Cortex of kidney (tissue), 1 donor: ENCODE measurements at places on chromosomes 5 and 9.

DNA sequence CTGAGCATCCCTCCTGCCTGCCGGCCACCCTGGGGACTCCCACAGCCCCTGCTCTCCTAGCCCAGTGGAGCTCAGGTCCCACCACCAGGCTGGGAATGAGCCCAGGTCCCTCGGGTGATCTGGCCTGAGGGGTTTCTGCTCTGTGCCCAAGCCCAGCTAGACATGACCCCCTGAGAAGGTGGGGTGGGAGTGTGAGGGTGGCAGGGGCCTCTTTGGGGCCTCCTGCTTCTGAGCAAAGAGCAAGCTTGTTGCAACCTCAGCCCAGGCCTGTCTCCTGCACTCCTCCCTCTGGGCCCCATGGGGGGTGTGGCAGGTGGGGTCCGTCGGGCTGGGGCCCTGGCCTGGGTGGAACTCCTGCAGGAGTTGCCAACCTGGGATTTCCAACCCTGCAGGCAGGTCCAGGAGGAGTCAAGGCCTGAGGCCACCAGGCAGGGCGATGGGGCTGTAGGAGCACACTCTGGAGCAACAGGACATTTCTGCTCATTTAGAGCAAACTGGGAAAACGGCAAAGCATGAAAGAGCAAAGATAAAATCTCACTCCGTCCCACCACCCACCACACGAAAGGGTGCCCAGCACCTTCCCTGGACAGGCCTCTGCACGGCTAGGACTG lies 11.4 kb upstream of the NRARP start:
- DNase-seq = no peak

DNA sequence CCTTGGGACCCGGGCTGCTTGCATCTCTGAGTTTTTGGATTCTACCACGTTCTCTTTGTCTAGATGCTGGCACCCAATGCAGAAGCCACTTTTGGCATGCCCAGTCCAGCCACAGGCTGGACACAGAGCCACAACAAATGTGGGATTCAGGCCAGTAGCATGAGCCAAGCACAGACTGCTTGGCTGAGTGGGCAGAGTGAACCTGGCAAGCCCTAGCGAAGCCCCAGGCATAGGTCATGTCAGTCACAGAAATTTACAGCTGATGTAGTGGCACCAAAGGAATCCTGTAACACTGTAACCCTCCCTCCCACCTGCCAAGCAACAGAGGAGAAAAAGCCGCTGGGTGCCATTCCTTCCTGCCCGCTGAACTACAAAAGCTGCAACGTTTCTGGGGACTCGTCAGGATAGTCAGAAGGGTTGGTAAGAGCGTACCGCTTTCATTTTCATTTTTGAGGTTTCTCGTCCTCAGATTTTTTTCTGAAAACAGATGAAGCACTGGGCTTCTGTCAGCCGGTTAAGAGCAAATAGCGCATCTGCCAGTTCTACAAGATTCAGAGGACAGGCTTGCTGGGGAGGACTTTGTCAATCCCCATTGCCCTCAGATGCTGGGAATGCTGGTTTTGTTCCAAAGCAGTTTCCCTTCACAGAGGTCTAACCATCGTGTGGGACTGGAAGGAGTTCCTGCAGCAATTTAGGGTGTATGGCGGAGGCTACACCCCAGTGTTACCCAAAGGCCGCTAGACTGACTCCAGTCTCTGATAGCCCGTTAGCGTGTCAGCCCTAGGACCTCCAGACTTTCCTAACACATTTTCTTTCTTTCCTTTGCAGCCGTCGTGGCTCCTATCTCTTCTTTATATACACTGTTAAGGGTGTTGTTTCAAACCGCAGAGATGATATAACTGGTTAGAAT lies 399.0 kb downstream of the HTR1A start:
- DNase-seq = no peak

GRCh38 chr5:45037927-45038326 lies 229.2 kb downstream of the MRPS30 start:
- no peak for DNase-seq

DNA sequence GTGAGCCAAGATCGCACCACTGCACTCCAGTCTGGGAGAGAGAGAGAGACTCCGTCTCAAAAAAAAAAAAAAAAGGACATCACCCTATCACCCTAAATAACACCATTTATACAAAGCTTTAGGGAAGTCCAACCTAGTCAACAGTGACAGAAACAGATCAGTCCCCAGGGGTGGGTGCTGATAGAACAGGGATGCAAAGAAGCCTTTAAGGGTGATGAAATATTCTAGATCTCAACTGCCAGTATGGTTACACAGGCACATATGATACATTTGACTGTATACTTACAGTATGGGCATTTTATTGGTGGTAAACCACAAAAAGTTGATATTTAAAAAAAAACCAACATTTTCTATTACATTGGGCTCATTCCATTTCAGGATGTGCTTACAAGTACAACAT lies 4.8 kb downstream of the RETREG1 start:
- DNase-seq = no peak

DNA sequence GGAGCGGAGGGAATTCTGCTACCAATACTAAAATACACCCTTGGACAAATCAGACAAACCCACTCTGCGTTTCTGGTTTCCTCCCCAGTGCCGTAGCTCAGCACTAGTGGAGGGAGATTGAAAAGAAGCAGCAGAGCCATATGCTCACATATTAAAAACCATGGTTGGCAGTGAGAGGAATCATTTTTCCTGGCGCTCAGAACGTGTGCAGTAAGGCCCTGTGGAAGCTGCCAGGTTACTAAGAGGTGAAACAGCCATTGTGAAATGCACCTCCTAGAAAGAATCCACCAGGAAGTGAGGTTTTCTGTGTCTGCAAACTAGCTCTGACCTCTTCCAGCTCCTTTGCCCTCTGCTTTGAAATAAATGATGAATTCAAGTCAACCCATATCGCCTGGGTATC lies 177.2 kb downstream of the ERCC6L2 start:
- DNase-seq = no peak

DNA sequence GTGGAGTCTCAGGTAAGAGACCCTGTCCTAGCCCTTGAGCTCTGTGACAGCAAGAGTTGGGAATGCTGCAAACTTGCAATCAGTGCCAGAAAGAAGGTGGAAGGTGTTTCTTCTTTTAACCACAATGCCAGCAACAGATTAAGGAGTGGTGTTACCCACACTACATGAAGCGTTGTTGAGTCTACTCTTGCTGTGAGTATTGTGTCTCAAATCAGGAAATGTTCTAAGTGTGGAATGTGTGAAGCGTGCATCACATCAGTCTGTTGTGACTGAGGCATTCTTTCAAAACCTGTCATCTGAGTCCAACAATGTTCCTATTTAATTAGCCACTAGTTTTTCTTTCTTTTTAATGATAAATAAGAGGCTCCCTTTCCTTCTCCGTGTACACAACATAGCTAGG lies 2.9 kb upstream of the LURAP1L start:
- DNase-seq = no peak

DNA sequence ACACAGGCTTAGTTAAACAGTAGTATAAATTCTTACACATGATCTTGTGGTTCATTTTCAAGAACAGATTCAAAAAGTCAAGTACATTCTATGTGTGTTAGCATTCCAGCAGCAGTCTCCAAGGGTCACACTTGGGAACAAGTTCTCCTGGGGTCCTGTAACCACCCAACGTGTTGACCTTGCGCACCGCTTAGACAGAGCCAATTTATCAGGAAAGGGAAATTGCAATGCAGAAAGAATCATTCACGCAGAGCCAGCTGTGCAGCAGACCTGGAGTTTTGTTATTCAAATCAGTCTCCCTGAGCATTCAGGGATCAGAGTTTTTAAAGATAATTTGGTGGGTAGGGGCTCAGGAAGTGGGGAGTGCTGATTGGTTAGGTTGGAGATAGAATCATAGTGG lies 8.5 kb upstream of the RXFP3 start:
- no peak for DNase-seq

DNA sequence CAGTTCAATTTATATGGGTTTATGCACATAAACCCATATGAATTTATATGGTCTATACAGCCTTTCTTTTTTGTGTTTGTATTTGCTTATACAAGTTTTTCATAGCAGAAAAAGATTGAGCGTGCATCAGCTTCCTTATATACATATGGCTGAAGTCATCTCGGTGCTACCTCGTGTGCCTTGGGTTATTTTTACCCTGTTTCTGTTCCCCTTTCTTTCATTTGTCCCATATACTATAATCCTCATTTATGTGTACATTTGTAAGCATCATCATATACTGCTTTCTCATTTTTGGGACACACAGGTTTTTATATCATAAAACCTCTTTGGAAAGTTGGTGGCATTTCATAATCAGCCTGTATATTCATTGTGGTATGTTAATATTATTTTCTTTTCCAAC lies 107.8 kb upstream of the ADAMTSL1 start:
- no peak for DNase-seq

DNA sequence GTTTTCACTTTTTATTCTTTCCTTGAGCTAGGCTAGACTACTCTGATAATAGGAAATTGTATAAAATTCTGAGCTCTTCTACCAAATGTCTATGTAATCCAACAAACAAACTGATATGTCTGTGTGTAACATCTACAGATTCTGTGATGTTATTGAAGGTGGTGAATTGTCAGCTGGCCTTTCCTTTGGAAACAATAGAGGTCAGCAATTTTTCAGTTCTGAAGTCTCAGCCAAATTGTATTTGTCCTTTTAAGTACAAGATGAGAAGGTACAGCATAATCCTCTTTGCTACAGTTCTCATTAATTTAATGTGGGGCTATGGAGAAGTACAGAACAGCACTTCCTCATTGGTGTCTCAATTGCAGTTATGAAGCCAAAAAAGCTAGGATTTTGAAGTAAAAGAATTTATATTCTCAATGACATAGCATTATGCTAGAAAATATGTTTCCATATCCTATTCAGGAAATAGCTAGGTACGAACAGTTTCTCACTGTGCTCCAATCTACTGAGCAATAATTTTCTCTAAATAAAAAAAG lies 198.0 kb downstream of the HINT1 start:
- DNase-seq = no peak

DNA sequence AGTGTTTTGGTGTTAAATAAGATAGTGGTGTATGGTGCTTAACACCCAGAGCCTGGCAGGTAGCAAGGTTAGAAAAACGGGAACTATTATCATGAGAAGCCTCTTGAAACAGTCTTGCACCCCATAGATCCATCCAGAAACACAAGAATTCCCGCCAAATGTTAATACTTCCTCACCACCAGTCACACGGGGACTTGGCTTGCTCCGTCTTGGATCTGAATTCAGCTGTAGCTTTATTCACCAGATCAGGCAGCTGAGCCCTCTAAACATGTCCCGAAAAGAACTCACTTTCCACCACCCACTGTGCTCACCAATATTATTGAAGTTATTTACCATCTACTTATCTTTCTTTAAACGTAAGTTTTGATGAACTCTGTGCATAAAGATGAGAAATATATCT lies 101.6 kb upstream of the PTPN3 start:
- no peak for DNase-seq

- DNase-seq = no peak
Measured at GRCh38 chr9:131056781-131057506, 39.4 kb upstream of the AIF1L start.

DNA sequence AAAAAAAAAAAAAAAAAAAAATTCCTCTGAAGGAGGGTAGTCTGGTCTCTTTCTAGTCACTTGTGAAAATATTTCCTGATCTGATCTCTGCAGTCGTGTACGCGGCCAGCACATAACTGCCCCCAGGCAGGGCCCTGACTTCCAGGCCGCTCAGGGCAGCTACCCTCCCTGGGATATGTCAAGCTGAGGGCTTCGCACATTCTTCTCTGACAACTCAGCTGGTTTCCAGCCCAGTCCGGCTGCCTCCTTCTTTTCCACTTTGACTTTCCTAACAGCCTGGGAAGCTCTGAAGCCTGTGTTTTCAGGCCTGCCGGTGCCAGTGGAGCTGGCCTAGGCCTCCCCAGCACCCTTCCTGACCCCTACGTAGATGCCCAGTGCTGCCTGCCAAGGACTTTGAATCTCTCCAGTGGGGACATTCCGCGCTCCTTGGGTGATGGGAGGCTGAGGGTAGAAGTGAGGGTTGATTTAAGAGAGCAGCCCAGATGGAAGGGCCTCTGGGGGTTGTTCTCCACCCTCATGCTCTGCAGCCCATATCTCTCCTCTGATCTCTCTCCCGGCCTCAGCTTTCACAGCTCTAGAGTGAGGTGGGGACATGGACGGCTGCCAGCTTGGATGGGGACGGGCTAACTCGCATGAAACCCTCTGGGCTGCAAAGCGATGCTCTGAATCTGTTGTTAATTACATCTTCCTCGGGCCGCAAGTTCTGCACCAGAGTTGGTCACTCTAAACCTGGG lies 20.7 kb downstream of the COL5A1 start:
- DNase-seq = no peak
